ENCODE measurements at places on chromosomes 1 and 21.

DNA sequence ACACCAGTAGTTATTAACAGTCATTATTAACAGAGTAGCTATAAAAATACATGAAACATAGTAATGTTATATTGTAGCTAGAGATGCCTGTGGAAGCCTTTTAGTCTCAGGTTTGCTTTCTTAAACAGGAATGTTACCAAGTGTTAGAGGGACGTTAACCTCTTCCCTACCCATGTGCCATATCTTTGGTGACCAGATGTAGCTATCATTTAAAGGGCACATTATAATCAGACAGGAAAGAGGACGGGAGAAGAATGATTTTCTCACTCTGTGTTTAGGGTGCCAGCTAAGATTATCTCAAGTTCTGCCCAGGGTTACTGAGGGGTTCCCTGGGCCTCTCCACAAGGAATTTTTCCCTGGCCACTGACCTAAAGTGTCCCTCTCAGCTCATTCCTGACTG, 20.9 kb upstream of the UBL4B start:
- no peak for DNase-seq

- DNase-seq, result no peak
Measured at GRCh38 chr1:10424034-10424433, 6.2 kb upstream of the CENPS start.

DNA sequence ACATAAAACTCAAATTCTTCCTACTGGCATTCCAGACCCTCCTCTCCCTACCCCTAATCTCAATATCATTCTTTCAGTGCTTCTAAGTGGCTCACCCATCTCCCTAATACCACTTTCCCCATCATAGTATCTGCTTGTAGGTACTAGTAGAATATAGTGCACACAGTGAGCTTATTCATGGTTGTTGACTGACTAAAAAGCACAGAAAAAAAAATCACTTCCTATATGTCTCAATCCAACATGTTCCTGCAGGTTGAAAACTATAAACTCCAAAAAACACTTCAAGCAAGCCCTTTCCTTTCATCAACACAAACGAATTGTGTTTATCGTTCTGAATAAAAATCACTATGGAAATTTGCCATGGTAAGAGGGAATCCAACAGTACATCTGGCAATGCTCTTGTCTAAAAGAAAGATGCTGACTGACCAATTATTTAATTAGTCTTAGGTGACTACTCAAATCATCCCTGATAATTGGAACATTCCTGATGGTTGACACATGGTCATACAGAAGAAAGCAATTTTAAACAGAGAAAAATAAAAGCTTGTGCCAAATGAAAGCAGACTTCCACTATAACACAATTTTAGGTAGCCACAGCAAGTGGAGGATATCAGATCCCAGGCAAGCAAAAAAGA, 87.1 kb downstream of the NDUFS5 start:
- DNase-seq, result no peak

DNA sequence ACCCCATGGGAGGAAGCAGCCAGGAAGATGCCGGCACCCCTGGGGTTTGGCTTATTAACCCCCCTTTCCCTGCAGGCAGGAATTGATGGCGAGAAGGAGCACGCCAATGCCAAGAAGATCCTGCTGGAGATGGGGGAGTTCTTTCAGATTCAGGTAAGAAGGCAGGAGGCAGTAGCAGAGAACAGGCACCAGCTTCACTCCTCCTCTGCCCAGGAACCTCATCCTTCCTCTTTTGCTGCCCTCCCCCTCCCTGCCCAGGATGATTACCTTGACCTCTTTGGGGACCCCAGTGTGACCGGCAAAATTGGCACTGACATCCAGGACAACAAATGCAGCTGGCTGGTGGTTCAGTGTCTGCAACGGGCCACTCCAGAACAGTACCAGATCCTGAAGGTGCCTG, 1.2 kb upstream of the RUSC1 start:
- no peak for DNase-seq

DNA sequence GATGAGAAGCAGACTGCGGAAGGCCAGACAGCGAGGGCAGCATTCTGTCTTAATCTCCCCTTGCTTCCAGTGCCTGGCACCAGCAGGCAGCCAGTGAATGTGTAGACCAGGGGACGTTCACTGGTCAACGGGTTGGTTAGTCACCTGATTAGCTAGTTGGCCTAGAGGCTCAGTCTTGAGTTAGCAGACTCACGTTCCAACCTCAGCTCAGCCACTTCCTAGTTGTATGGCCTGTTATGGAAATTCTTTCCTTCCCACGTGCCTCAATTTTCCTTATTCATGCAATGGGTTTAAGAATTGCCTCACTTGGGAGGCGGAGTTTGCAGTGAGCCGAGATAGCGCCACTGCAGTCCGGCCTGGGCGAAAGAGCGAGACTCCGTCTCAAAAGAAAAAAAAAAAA, 249.6 kb upstream of the TMEM51 start:
- no peak for DNase-seq

- no peak for DNase-seq
Measured at GRCh38 chr1:186236921-186237320, 138.1 kb downstream of the TPR start.
